B cell (primary cell): ENCODE measurements at places on chromosomes 5 and 9. TPM values are rescaled to one million over a fixed set of nuclear protein-coding genes. Genes with fewer than 3 reads are reported as not detected.

DNA sequence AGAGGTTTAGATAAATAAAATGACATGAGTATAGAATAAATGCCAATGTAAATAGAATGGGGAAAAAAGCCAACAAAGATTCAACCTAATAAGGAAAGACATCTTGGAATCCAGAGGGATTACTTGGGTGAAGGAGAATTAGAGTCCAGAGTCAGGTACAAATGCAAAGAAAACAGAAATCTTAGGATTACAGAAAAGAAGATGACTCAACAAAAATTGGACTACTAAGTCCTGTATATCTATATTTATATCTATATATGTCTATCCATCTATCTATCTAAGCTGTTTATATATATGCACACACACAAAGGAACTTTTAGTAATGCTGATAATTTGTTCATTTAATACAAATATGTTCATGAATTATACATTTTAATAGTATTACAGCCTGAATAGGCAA lies 27.6 kb downstream of the FAM174A start:
- DNase-seq: no peak

GMCL2 gene
- total RNA-seq: not detected in 2 replicates

PCDHA9 gene
- not detected in 2 replicates for total RNA-seq

DNA sequence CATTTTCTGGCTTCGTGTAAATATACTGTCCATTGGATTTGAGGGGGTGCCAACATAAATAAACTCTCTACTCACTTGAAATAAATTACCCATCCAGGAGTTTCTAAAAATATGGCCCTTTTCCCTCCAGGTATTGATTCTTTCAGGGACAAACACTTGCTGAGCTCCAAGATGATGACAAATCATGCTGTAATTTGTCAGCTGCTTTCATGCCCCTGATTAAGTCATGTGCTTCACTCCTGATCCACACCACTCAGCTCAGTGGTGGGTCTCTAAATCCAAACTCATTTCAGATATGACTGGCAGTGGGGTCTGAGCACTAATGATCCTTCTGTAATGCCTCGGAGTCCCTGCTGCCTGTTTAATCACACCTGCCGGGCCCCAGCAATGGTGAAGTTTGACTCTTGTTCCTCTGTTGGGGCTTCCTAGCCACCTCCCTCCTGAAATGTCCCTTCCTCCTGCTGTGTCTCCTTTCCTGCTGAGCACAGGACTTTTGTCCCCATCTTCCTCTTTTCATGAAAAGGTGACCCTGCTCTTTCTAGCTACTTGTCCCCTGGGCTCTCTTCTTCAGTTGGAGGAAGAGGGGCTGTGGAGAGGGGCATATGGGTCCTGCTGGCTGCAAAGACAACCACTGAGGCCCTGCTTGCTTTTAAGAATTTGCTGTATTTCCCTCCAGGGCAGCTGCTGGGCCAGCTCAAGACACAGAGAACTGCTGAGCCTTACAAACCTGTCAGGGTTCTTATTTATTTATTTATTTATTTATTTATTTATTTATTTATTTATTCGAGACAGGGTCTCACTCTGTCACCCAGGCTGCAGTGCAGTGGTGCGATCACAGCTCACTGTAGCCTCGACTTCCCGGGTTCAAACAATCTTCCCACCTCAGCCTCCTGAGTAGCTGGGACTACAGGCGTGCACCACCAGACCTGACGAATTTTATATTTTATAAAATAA lies 200.0 kb downstream of the ATP10B start:
- no peak for DNase-seq

- DNase-seq: peak; percentile 62
Measured at GRCh38 chr5:73454379-73455036, 5.9 kb upstream of the FOXD1 start.

CDKN2B-AS1 gene
- 2.5 and 3.2 TPM in 2 replicates for total RNA-seq

- no peak for DNase-seq
Measured at GRCh38 chr5:127988146-127988760, 95.3 kb upstream of the SLC12A2 start.

NACC2 gene
- total RNA-seq: 1.9 and 2.2 TPM in 2 replicates

- no peak for DNase-seq
Measured at GRCh38 chr5:127076315-127077129, 3.2 kb upstream of the C5orf63 start.

CENPK gene
- total RNA-seq: 18.4 and 21.0 TPM in 2 replicates

DNA sequence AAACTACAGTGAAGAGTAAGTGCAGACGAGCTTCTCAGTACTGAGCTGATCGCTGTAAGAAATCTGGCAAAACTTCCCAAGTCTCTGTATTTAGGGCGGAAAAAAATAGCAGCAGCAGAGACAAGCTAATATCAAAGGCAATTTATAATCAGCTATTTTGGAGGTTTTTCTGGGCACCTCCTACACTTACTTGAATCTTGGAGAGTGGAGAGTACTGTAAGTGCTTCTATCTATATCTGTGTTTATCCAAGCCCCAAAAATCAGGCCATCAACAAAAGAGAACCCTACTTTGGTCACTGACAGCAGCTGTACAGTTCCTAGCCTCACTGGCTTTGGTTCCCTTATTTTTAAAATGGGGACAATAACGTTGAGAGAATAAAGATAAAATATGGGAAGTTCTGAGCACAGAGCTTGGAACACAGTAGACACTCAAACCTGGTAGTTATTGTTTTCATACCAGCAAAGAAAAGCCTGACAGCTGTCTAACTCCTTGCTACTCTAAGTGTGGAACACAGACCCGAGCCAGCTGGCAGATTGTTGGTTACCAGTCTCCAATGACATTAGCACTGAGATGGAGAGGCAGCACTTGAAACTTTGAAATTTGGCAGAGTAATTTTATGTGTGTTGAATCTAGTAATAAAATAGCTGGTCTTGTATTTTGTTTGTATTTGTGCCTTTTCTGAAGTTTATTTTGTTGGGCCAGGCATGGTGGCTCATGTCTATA lies 96.0 kb upstream of the SLC28A3 start:
- no peak for DNase-seq

GRCh38 chr9:4985386-4986266 lies 554 bp downstream of the JAK2 start:
- DNase-seq: peak; percentile 62

SH2D3C gene
- 66.3 and 70.1 TPM in 2 replicates for total RNA-seq

DNA sequence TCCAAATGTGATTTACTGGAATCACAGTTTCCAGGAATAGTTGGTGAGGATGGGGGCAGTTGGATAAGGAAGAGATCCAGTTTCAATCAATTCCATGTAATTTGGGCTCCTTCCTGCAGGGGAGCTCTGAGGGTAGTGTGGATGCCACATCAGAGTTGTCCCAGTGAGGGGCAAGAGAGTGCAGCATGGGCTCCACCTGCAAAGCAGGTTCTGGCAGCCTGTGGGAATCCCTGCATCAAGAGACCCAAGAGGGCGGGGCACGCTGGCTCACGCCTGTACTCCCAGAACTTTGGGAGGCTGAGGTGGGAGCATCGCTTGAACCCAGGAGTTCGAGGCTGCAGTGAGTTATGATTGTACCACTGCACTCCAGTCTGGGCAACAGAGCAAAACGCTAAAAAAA lies 188.5 kb downstream of the CACNA1B start:
- no peak for DNase-seq

- no peak for DNase-seq
Measured at GRCh38 chr5:169168280-169168679, 132.7 kb downstream of the SLIT3 start.

NOXA1 gene
- 5.7 and 8.4 TPM in 2 replicates for total RNA-seq

FOXD1 gene
- total RNA-seq: 0.44 and 0.49 TPM in 2 replicates

HAVCR1 gene
- 0.22 TPM in 1 of 2 replicates, not detected in the other for total RNA-seq

- DNase-seq: no peak
Measured at GRCh38 chr5:173891308-173892116, 3.4 kb downstream of the CPEB4 start.

DNA sequence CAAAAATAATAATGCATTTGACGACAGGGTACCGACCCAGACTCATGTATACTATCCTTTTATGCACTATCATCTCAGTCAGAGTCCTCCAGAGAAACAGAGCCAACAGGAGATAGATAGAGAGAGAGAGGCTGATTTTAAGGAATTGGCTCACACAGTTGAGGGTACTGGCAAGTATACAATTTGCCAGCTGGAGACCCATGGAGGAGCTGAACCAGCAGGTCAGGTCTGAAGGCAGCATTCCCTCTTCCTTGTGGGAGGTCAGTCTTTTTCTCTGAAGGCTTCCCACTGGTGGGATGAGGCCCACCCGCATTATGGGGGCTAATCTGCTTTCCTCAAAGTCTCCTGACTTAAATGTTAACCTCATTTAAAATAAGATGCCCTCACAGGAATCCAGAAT lies 17.3 kb upstream of the MED10 start:
- no peak for DNase-seq

- DNase-seq: no peak
Measured at GRCh38 chr5:37598733-37599132, 219.6 kb downstream of the WDR70 start.

GRCh38 chr5:10123254-10123989 lies 126.3 kb downstream of the ATPSCKMT start:
- DNase-seq: no peak

CD180 gene
- total RNA-seq: 16.4 and 18.0 TPM in 2 replicates

SPATA31E1 gene
- total RNA-seq: not detected in 2 replicates

CHD1 gene
- total RNA-seq: 91.4 and 96.1 TPM in 2 replicates

DNA sequence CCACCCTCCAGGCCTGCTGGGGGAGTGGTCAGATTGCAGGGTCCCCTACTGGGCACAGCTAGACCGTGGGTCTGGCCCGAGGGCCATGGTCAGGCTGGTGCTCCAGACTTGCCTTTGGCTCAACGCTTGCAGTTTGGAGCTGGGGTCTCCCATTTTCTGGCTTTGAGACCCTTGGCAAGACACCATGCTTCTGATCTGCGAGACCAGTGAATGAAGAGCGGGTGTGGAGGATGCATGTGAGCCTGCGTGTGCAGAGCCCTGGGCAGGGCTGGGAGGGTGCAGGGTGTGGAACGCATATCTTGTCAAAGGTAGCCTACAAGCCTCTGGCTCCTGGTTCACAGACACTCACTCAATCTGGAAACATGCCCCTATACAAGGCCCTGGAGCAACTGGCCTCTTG lies 6.1 kb upstream of the MRNIP start:
- DNase-seq: no peak

DNA sequence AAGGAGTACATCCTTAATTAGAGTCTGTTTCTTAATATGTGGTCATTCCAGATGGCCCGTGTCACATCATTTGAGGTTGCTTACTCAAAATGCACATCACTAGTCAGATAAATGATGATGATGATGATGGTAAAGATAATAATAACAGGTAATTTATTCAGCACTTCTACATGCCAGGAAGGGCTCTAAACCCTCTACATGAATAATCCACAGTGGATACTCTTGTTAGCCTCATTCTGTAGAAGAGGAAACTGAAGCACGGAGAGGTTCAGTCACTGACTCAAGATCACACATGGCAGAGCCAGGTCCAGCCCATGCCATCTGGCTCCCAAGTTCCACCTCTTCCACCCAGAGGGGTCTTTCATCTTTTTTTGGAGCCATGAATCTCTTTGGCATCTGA lies 11.7 kb downstream of the SH3PXD2B start:
- DNase-seq: no peak

RBM22 gene
- total RNA-seq: 88.4 and 89.4 TPM in 2 replicates

SLC4A9 gene
- total RNA-seq: not detected in 2 replicates

DNA sequence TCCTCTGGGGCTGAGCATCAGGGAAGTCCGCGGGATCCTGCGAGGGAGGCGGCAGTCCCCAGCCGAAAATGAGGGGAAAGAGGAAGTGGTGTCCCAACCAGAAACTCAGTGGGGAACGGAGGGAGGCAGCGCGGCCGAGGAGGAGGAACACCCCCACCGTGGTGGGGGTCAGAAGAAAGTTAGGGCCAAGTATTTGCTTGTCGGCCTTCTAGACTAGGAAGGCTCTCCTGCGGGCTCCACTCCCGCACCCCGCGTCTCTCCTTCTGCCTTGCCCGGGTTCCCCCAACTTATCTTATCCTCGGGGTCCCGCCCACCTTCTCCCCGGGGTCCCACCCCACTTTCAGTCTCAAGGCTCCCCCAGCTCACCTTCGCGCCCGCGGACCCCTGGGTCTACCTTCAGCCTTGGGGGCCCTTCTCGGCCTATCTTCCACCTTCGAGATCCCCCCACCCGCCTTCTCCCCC lies 557 bp upstream of the PHF2 start:
- peak; percentile 69 for DNase-seq

DNA sequence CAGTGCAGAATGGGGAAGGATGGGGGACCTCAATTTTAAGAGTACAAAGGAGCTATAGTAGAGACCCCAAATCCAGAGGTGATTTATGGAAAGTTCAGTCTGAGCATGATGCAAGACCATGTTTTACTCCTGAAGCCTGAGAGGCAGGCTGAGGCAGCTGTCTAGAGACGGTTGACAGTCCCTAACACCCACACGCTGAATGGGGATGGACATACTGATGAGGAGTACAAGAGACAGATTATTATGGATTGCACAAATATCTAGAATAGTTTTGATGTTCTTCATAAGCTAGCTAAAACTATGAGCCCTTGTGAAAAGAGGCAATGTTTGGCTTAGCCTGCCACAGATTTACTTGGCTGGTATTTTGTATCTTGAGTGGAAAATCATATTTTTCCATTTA lies 64.5 kb downstream of the PRR16 start:
- DNase-seq: no peak

DNA sequence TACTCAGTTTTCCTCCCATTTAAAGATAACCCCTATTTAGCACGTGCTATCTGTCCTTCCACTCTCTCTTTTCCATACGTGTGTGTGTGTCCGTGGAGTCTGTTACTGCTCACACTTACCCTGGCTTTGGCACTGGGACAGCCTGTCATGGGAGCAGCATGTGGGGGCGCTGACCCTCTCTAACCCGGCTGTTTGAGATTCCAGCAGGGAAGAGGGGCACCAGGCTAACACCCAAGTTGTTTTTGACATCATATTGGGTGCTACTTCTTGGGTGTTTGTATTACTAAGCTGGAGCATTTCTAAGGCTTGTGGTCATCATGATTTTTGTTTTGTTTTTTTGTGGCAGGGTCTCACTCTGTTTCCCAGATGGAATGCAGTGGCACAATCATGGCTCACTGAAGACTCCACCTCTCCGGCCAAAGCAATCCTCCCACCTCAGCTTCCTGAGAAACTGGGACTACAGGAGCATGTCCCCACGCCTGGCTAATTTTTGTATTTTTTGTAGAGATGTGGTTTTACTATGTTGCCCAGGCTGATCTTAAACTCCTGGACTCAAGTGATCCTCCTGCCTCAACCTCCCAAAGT lies 56.9 kb upstream of the SIMC1 start:
- DNase-seq: no peak

GRCh38 chr5:72956324-72957140 lies 691 bp downstream of the FCHO2 start:
- no peak for DNase-seq

DNA sequence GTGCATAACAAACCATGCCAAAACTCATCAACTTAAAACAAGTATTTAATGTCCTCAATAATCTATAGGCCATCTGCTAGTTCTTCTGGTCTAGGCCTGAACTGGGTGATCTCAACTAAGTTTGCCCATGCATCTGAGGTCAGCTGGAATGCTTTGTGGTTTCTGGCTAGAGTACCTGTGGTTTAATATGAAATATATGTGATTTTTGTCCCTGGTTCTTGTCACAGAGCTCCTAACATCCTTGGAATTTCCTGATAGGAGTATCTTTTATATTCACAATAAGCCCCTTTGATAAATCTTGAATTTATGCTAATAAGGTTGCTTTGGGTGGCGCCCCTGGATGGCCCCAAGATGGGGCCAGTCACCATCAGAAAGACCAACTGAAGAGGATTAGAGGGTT lies 535.9 kb downstream of the DNAH5 start:
- no peak for DNase-seq
